ENCODE measurements at places on chromosomes 7 and 10.

GRCh38 chr7:46486256-46487206, 565.5 kb upstream of the IGFBP3 start:
- no peak for DNase-seq

- no peak for DNase-seq
These were observed 64.0 kb downstream of the BBS9 start for GRCh38 chr7:33193308-33193864.

- DNase-seq: no peak
These were observed 132.1 kb downstream of the KLF6 start for GRCh38 chr10:3652886-3653285.

- DNase-seq: no peak
These were observed 17.8 kb downstream of the NPSR1 start for GRCh38 chr7:34675749-34676374.

GRCh38 chr10:12800302-12800701, 201.2 kb downstream of the CCDC3 start:
- DNase-seq: no peak

DNA sequence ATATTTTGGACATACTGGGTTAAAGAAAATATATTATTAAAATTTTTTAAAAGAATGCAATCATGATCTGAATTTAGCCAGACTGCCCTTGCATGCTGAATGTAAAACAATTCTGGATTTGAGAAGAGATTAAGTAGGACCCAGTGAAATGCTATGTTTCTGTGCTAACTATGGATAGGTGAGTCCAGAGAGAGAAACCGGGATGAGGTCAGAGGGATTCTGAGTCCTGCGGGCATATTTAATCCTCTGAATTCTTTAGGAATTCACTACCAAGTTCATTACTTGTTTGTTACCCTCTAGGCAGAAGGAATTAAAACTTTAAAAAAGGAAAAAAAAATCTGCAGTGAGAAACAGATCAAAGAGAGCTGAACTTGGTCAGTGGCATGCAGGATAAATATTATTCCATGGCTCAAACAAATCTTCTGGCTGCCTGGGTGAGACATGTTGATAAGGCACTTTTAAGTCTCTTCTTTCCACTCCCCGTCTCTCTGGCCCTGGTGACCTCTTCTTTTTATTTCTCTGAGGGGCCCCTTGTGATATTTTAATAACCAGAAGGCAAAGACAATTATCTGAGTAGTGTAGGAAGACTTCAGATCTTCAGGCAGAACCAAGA, 50.2 kb upstream of the LYZL1 start:
- DNase-seq: no peak

- DNase-seq: no peak
These were observed 75.1 kb downstream of the ANKRD61 start for GRCh38 chr7:6106140-6106904.

All from esophagus squamous epithelium (tissue), 5 donors.